ENCODE measurements at places on chromosomes 4 and X. TPM values are rescaled to one million over a fixed set of nuclear protein-coding genes. Genes with fewer than 3 reads are reported as not detected.

- no peak for DNase-seq
Observed at GRCh38 chrX:68684291-68684918, 36.9 kb downstream of the STARD8 start.

DNA sequence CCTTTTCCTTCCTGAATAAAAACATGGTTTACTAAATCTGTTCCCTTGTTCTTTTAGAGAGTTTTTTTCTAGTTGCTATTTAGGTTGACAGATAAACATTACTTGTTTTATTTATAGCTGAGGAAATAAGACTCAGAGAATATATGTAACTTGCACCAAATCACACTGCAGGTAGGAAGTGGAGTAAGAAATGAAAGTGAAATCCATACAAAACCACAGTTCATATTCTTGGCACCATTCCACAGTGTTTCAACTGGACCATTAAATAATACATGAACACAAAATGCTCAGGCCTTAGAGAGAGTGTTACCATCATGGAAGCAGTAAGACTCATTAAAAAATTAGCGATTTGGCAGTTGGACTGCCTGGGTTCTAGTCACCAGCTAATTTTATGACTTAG is 326.9 kb upstream of the SLIT2 start:
- no peak for DNase-seq

DNA sequence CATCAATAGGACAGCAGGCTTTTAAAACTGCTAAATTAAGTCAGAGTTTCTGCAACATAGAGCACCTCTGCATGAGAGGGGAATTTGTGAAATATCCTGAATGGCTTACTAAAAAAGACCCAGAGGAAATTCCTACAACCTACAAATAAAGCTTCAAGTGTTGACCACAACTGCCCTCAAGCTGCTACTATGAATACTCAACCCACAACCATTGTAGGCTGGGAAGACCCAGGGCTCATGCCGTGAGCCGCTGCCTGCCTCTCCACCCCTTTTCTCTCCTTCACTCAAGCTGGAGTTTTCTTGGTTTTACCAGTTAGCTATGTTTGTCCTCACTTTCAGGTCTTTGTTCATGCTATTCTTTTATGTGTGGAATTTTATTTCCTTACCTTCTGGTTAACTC is 151.6 kb downstream of the EMCN start:
- no peak for DNase-seq

The MFAP3L gene
- 8.2 TPM for total RNA-seq

The IL3RA gene
- 1.2 TPM for total RNA-seq

The BRS3 gene
- 1.6 TPM for total RNA-seq

Measured in frontal cortex (tissue), 4 donors.